Large intestine (tissue), 12 donors: ENCODE measurements at places on chromosomes 13 and 19. TPM values are rescaled to one million over a fixed set of nuclear protein-coding genes. Genes with fewer than 3 reads are reported as not detected.

DNA sequence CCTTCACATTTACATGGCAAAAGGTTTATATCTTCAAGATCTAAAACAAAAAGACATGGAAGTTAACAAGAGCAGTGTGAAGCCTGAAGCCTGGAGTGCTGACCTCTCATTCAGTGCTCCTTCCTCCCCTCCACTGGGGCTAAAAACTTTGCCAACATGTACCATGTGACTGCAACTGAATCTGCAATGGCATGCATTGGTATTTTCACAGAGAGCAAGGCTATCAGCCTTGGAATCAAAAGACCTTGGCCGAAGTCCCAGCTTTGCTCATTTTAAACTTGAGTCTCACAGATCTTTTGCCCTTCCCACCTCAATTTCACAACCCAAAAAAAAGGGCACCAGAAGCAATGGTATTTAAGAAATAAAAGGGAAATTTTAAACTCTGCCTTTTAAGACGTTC is 325.1 kb downstream of the DCT start:
- no peaks in the 10 kb centered on the region for H3K4me1 ChIP-seq
- H3K27me3 ChIP-seq = no peaks in the 10 kb centered on the region
- no peak overlapping the region for H3K4me3 ChIP-seq
- no peak for DNase-seq
- no peaks in the 10 kb centered on the region for H3K36me3 ChIP-seq
- no peak overlapping the region for H3K27ac ChIP-seq

DNA sequence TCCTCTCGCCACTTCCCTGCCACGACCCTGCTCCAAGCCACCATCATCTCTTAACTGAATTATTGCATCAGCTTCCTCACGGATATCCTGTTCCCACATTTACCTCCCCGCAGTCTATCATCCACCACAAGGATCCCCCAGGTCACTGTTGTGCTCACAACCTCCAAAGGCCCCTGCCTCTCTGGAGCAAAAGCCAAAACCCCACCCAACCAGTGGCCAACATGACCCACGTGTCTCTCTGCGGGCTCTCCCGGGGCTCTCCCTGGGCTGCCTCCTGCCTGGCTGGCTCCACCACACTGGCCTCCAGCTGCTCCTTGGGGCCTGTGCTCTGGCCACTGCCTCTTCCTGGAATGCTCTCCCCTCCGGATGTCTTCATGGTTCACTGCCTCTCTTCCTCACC is 809.3 kb downstream of the UQCRFS1 start:
- H3K36me3 ChIP-seq = no peaks in the 10 kb centered on the region
- no peaks in the 10 kb centered on the region for H3K4me1 ChIP-seq
- no peak for DNase-seq
- peaks cover 5% of the 10 kb centered on the region for H3K27me3 ChIP-seq
- H3K4me3 ChIP-seq = no peak overlapping the region

Gene SPACA4
- 4.2 TPM for polyA plus RNA-seq

GRCh38 chr13:50589651-50590054 is 253.8 kb downstream of the DLEU7 start:
- H3K27me3 ChIP-seq = no peaks in the 10 kb centered on the region
- H3K4me3 ChIP-seq = no peak overlapping the region
- no peak overlapping the region for H3K27ac ChIP-seq
- H3K36me3 ChIP-seq = no peaks in the 10 kb centered on the region
- DNase-seq = no peak

DNA sequence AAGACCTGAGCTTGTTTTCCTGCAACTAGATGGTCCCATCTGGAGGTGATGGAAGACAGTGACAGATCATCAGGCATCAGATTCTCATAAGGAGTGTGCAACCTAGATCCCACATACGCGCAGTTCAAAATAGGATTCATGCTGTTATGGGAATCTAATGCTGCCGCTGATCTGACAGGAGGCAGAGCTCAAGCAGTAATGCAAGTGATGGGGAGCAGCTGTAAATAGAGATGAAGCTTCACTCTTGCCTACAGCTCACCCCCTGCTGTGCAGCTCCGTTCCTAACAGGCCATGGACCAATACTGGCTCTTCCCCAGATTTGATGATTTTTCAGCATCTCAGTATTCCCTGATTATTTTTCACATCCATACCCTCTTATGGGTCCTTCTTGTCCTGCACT is 208.4 kb upstream of the RXFP2 start:
- H3K4me3 ChIP-seq = no peak overlapping the region
- no peaks in the 10 kb centered on the region for H3K27me3 ChIP-seq
- DNase-seq = no peak

GRCh38 chr13:26202365-26202972 is 19.6 kb downstream of the RNF6 start:
- H3K27ac ChIP-seq = no peak overlapping the region
- peaks cover 3% of the 10 kb centered on the region for H3K36me3 ChIP-seq
- no peaks in the 10 kb centered on the region for H3K27me3 ChIP-seq

DNA sequence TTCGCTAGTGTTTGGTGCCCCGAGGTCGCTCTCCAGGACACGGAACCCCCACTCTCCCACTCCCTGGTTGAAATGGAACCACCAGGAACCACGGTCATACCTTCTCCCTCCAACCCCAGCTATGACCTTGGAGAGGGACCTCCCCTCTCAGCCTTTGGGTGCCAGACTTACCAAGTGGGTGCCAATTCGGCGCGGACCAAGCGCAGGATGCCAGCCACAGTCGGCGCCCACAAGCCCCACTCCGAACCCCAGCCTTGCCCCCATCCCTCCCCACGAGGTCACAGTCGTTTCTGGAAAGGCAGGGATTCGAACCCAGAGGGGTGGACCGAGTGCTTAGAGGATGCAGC is 910 bp downstream of the PDE4C start:
- H3K4me1 ChIP-seq = peaks cover 18% of the 10 kb centered on the region

Gene ZSCAN4
- polyA plus RNA-seq = 0.25 TPM

DNA sequence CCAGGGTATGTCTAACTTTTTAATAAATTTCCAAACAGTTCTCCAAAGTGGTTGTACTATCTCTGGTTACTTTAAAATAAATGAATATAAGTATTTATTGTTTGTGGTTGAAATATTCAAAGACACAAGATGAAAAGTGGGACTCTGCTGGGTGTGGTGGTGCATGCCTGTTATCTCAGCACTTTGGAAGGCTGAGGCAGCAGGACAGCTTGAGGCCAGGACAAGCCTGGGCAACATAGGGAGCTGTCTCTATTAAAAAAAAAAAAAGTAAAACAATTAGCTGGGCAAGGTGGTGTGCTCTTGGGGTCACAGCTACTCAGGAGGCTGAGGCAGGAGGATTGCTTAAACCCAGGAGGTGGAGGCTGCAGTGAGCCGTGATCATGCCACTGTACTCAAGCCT is 10.4 kb downstream of the PNMA8A start:
- DNase-seq = no peak
- no peaks in the 10 kb centered on the region for H3K4me1 ChIP-seq
- no peak overlapping the region for H3K4me3 ChIP-seq
- no peaks in the 10 kb centered on the region for H3K27me3 ChIP-seq

- no peaks in the 10 kb centered on the region for H3K4me1 ChIP-seq
- H3K27ac ChIP-seq = no peak overlapping the region
- H3K4me3 ChIP-seq = no peak overlapping the region
- H3K27me3 ChIP-seq = no peaks in the 10 kb centered on the region
- DNase-seq = no peak
Measured at GRCh38 chr13:107580741-107581412, 634.5 kb downstream of the LIG4 start.

DNA sequence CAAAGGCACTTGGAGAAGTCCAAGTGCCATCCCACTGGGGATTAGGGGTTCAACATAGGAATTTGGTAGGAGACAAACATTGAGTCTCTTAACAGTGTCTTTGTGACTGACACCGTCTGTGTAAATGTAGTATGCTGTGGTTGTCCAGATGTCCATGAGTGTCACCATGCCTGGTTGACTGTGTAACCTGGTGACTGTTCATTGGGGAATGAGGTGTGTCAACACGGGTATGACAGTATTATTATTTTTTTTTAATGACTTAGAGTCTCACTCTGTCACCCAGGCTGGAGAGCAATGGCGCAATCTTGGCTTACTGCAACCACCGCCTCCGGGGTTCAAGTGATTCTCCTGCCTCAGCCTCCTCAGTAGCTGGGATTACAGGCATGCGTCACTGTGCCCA is 16.2 kb downstream of the PKN1 start:
- no peak overlapping the region for H3K4me3 ChIP-seq
- peaks cover 66% of the 10 kb centered on the region for H3K36me3 ChIP-seq
- no peak for DNase-seq
- no peaks in the 10 kb centered on the region for H3K27me3 ChIP-seq

- no peaks in the 10 kb centered on the region for H3K27me3 ChIP-seq
- no peak overlapping the region for H3K27ac ChIP-seq
- no peak overlapping the region for H3K4me3 ChIP-seq
- no peaks in the 10 kb centered on the region for H3K4me1 ChIP-seq
- no peak for DNase-seq
Measured at GRCh38 chr19:13484166-13484565, 22.1 kb downstream of the CACNA1A start.

DNA sequence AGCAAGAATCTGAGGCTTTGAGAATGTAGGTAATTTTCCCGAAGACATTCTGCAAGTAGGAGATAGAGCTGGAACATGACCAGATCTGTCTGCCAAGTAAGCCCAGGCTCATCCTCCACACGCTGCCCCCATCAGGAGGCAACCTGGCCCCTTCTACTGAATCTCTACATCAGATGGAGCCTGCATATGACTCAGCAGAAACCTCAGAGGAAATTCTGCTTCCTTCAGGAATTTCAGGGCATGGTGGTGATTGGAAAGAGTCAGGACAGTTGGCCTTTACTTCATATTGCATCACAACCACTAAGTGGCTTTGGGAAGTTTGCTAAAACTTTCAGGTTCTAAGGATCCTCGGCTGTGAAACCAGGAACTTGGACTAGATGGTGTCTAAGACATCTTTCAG is 85.2 kb downstream of the LRRC63 start:
- no peaks in the 10 kb centered on the region for H3K36me3 ChIP-seq
- H3K27ac ChIP-seq = no peak overlapping the region
- H3K4me1 ChIP-seq = no peaks in the 10 kb centered on the region
- H3K4me3 ChIP-seq = no peak overlapping the region
- no peak for DNase-seq

DNA sequence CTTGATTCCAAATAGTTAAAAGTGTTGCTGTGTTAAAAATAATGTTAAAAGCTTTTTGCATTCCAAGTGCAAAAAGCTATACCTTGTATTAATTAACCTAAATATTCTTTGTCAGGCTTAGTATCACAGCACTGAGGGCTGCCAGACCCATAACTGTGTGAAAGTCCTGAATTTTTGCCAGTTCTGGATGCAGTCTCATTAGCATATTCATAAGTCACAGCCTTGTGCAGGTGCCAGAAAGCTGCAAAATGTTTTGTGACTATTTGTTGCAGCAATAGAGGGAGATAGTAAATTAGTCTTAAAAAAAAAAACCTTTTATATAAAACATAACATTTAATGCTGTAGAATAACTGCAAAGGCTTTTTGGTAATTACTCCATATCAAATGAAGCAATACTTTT is 56.6 kb downstream of the SLITRK1 start:
- no peak for DNase-seq
- H3K36me3 ChIP-seq = no peaks in the 10 kb centered on the region
- H3K27ac ChIP-seq = no peak overlapping the region
- H3K4me3 ChIP-seq = no peak overlapping the region
- no peaks in the 10 kb centered on the region for H3K27me3 ChIP-seq

Gene PEAK3
- 0.15 TPM for polyA plus RNA-seq

GRCh38 chr19:2123682-2124387 is 27.1 kb downstream of the IZUMO4 start:
- H3K27me3 ChIP-seq = no peaks in the 10 kb centered on the region
- H3K4me1 ChIP-seq = no peaks in the 10 kb centered on the region
- H3K4me3 ChIP-seq = no peak overlapping the region
- H3K36me3 ChIP-seq = peaks cover 77% of the 10 kb centered on the region
- no peak overlapping the region for H3K27ac ChIP-seq

- no peaks in the 10 kb centered on the region for H3K4me1 ChIP-seq
- no peaks in the 10 kb centered on the region for H3K27me3 ChIP-seq
- no peak overlapping the region for H3K27ac ChIP-seq
Measured at GRCh38 chr13:74620711-74621110, 486.5 kb upstream of the KLF12 start.

- H3K27me3 ChIP-seq = no peaks in the 10 kb centered on the region
- DNase-seq = no peak
- no peak overlapping the region for H3K4me3 ChIP-seq
- no peaks in the 10 kb centered on the region for H3K4me1 ChIP-seq
- H3K36me3 ChIP-seq = no peaks in the 10 kb centered on the region
- H3K27ac ChIP-seq = no peak overlapping the region
Measured at GRCh38 chr13:39273953-39274738, 235.9 kb downstream of the NHLRC3 start.

Gene C19orf67
- polyA plus RNA-seq = 0.10 TPM

Gene FPR1
- 0.66 TPM for polyA plus RNA-seq

Gene BEST2
- 0.10 TPM for polyA plus RNA-seq

DNA sequence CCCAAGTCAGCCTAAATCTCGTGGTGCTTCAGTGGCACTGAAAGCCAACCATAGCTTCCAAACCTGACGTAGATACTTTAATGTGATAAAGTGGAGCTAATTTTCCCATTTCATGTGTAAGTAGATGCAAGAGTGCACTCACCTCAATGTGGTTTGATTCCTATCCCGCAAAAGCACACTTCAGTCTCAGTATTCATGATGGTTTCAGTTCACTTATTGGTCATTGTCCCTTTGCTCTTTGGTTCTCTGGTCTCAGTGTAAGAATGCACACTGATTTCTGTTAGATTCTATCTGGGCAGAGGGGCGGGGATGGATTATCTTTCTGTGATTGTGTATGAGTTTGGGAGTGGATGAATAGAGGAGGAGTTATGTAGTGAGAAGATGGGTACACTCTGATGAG is 340.6 kb downstream of the KCNRG start:
- no peak for DNase-seq
- no peak overlapping the region for H3K27ac ChIP-seq
- H3K4me1 ChIP-seq = no peaks in the 10 kb centered on the region
- H3K36me3 ChIP-seq = no peaks in the 10 kb centered on the region
- H3K4me3 ChIP-seq = no peak overlapping the region

GRCh38 chr13:114212158-114212495 is 22.6 kb upstream of the CDC16 start:
- peaks cover 12% of the 10 kb centered on the region for H3K27me3 ChIP-seq
- no peaks in the 10 kb centered on the region for H3K4me1 ChIP-seq
- no peaks in the 10 kb centered on the region for H3K36me3 ChIP-seq
- no peak for DNase-seq
- H3K27ac ChIP-seq = no peak overlapping the region

DNA sequence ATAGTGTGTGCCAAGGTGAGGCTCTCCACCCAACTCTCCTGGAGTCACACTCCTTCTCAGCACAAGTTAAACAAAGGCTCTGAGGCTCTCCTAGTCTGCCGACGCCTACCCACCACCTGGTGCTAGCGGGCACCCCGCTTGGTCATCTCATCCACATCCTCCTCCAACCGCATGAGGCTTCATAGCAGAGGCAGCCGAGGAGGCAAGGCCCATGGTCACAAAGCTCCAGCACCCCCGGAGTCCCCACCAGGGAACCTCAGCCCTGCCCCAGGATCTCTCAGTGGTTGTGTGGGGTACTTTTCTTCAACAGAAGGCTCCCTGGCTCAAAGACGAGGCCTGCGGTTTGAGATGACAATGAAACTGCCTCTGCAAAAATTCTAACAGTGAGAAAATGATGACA is 43.0 kb downstream of the STK24 start:
- peaks cover 10% of the 10 kb centered on the region for H3K36me3 ChIP-seq
- H3K27me3 ChIP-seq = no peaks in the 10 kb centered on the region
- H3K27ac ChIP-seq = no peak overlapping the region
- no peak overlapping the region for H3K4me3 ChIP-seq
- peaks cover 28% of the 10 kb centered on the region for H3K4me1 ChIP-seq

- H3K27me3 ChIP-seq = peaks cover 24% of the 10 kb centered on the region
- H3K4me3 ChIP-seq = no peak overlapping the region
- DNase-seq = peak; percentile 36
- no peak overlapping the region for H3K27ac ChIP-seq
- H3K4me1 ChIP-seq = peaks cover 4% of the 10 kb centered on the region
Measured at GRCh38 chr19:5889288-5889971, 14.2 kb downstream of the NDUFA11 start.

Gene SIGLEC10
- 10.5 TPM for polyA plus RNA-seq
